ENCODE measurements at places on chromosomes 4 and X. TPM values are rescaled to one million over a fixed set of nuclear protein-coding genes. Genes with fewer than 3 reads are reported as not detected.
A peak's percentile ranks its signal among the peaks of the same experiment; 100 is the strongest.

GRCh38 chrX:132199941-132200340 lies 19.3 kb downstream of the RAP2C start:
- DNase-seq: no peak

Gene MAGEC1
- total RNA-seq: not detected

GRCh38 chrX:53494436-53494835 lies 60.3 kb upstream of the HSD17B10 start:
- DNase-seq: no peak

- DNase-seq: no peak
Observed at GRCh38 chr4:139988863-139989765, 164.9 kb downstream of the MAML3 start.

Gene PHKA1
- total RNA-seq: 1.4 TPM

Gene IDS
- total RNA-seq: 114 TPM

GRCh38 chr4:125316791-125317524 lies 2.2 kb downstream of the FAT4 start:
- DNase-seq: no peak

DNA sequence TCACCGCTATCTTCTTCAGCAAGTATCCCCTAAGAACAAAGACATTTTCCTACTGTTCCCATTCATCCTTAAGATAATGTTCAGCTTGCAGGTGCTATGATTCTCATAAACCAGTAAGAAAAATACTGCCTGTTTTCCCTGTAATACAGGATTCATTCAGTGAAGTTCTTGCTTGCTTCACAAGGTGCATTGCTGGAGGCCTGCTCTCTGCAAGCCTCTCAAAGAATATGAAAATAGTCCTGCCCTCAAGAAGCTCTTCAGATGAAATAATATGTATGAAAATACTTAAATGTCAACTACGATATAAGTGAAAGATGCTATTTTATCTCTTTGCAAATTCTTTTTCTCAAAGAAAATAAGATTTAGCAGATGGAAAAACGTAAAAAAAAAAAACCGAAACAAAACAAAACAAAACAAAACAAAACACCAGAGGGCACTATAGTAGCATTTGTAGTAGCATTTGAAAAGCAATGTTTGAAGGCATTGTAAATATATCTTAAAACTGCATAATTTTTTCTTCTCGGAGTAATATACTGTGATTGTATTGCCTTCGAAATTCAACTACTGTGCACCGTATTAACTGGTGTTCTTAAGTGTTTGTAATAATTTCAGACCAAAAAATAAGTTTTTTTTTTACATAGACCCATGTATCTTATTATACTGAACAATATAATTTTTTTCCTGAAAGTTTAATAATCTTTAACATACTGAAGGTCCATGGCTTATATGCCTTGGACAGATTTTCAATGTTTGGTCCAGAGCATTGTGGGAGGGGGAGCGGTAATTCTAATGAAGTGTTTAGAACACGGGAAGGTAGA lies 26.0 kb downstream of the ADH4 start:
- DNase-seq: no peak

DNA sequence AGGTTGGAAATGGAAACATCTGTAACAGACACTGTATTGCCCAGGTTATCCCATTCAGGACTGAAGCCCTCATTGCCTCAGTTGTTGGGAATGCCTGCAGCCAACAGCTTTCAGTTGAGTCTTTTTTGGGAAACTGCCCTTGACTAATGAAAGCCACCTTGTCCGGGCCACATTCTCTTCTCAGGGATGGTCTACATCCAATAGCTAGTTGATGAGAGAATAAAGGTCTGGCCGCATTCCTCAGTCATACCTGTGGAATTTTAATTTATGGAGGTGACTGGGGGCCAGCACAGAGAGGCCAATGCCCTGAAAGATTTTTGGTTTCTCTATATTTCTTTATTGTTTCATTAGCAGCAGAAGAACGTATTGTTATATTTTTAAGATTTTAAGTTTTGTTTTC lies 147.6 kb upstream of the MSX1 start:
- no peak for DNase-seq

DNA sequence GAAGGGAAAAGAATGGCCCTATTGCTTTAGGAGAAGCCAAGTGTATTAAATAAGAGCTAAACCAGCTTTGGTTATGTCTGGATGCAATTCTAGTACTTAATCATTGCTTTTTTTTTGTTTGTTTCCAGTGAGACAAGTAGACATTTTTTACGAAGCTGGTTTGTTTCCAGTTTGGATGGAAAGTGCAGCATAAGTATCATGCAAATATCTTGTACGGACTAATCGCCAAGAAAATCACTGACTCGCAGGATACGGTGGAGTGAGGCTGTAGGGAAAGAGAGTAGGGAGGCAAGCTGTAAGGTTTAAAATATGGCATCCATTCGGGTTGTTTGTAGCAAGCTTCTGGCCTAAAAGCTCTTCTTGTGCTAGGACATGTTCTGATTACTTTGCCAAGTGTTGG lies 64.8 kb downstream of the HPGD start:
- no peak for DNase-seq

DNA sequence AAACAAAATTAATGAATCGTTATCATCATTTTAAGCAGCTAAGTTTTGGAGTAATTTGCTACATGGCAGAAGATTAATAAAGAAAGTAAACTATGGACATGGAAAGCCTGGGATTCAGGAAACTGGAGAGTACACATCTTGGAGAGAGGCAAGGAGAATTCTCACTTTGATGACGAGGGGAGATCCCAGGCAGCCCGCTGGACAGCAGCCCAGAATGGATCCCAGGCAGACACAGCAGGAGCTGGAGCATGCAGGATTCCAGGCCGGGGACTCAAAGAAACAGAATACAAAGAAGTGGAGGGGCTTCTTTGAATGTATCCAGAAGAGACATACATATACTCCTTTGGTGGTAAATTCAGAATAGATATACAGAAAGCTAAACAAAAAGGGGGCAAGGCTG lies 118.0 kb upstream of the ATP6AP2 start:
- no peak for DNase-seq

- no peak for DNase-seq
Observed at GRCh38 chrX:25810202-25810601, 327.9 kb upstream of the MAGEB18 start.

- no peak for DNase-seq
Observed at GRCh38 chr4:73281396-73281795, 22.8 kb upstream of the ANKRD17 start.

DNA sequence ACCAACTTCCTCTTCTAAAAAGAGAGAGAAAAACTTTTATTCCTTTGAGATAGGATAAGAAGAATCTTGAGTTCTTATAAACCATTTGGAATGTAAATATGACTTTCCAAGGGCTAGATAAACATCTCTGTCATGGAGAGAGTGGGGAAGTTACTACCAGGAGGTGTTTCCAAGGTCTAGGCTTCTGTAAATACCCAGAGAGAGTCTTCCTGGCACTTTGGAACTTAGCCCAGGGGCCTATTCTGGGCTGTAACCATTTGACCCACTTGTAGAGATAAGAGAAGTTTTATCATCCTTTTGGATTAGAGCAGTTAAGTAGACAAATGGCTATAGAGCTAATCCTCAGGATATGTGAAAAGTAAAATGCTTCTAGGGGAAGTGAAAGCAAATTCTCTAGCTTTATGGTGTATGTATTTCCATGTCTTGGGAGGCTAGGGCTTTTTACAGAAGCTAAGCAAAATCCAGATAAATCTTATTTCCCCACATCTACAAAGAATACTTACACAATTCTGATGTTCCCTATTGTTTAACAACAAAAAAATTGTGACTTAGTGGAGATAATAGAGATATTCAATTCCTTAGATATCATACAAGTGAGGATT lies 51.1 kb downstream of the MCUB start:
- no peak for DNase-seq

GRCh38 chrX:39820938-39821708 lies 276.6 kb downstream of the BCOR start:
- DNase-seq: no peak

- DNase-seq: no peak
Observed at GRCh38 chr4:186015212-186015817, 53.6 kb upstream of the TLR3 start.

Gene ARHGAP36
- total RNA-seq: not detected

Gene IL1RAPL1
- total RNA-seq: not detected

Gene FGB
- total RNA-seq: not detected

DNA sequence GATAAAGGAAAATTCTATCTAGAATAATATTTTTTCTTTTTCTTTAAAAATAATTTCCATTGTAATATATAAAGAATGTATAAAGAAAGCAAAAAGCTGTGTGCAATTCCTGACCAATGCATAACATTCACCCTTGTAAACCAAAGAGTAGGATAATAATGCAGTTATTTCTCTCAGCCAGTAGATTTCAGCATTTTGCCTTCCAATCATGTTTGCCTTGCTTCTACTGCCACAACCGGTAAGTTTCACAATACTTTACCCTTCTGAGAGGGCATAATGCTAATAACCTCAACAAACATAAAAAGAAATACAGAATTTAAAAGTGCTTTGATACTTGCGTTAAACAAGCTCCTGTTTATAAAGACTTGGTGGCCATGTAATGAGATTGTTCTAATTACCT lies 59.9 kb downstream of the CHIC2 start:
- DNase-seq: no peak

Gene SLC49A3
- 0.40 TPM for total RNA-seq

Gene NR0B1
- total RNA-seq: not detected

GRCh38 chrX:30570505-30570904 lies 7.1 kb downstream of the TASL start:
- no peak for DNase-seq

Gene FOXR2
- total RNA-seq: not detected

- peak; percentile 84 for DNase-seq
Observed at GRCh38 chr4:6179362-6179761, 21.0 kb downstream of the JAKMIP1 start.

GRCh38 chr4:80542747-80543146 lies 207.2 kb downstream of the CFAP299 start:
- no peak for DNase-seq

GRCh38 chrX:72584163-72584562 lies 11.5 kb upstream of the HDAC8 start:
- no peak for DNase-seq

- DNase-seq: no peak
Observed at GRCh38 chr4:27000820-27001219, 140.2 kb downstream of the STIM2 start.

Gene FAM13A
- 9.5 TPM for total RNA-seq

DNA sequence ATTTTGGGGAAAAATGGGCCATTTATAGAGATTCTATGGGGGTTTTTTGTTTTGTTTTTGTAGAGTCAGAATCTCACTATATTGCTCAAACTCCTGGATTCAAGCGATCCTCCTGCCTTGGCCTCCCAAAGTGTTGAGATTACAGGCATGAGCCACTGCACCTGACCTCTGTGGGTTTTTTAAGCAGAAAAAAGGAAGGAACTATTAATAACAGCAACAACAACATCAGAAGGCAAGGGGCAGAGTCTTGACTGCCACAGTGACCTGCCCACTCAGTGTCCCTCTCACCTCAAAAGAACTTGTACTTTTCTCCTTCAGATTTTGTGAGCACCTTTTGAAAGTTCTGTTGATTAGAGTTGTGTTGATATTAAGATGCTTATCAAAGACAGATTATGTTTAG lies 48.1 kb downstream of the FNIP2 start:
- no peak for DNase-seq

Gene PLS3
- total RNA-seq: 0.63 TPM

DNA sequence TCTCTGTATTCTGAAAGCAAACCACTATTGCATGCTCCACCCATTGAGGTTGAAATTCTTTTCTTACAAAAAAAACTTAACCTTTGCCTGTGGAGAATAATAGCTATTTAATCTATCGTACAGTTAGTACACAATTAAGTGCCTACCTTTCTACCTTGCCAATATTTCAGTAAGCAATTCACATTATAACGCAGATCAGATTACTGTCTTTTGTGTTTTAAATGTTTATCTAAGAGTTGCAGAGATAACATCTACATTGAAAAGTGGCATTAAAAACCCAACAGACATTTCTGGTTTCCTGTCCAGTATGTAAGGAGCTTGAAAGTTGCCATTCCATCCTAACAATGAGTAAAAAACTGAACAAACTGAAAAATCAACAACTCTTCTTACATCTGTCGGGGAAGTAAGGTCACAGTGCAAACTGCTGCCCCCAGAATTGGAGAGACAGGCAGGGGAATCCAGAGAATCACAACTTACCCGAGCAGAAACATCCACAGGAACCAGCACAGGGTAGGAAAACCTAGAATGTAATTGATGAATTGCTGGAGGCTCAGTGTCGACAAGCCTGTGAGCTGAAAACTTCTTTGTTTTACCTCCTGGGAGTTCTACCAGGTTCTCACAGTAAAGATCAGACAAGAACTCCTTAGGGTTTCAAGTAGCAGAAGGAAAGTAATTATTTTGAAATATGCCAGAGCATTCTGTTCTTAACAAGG lies 27.3 kb upstream of the ACSL4 start:
- DNase-seq: no peak

Gene CT55
- total RNA-seq: not detected

Gene PNMA6A
- 0.25 TPM for total RNA-seq

DNA sequence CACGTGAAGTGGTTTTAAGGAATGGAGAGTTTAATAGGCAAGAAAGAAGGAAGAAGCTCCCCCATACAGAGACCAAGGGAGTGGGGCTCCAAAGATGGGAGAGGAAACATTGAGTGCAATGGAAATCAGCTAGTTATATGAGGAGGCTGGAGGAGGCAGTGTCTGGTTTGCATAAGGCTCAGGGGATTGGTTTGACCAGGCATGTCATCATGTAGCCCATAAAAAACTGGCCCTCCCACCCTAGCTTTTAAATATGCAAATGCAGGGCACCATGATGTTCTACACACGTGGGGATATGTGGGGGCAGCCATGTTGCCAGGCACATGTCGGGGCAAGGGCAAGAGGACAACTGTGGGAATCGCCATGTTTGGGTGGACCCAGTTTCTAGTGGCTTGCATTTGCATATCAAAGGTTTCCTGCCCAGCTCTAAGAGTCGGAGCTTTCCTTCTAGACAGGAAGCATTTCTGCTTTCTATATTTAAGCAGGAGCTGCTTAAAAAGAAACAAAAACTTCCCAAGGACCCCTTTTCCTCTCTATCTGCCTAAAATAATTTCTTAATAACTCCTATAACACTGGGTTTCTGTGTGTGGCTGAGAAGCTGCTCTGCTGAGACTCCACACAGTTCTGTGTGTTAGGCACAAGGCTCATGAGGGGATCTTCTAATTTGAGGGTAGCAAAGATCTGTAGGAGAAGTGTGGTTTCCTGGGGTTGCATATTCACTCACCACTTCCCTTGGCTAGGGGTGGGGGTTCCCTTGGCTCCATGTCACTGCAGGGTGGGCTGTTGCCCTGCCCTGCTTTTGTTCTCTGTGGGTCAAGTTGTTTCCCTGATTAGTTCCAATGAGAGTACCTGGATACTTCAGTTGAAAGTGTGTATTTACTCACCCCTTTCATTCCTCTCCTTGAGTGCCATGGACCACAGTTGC lies 113.5 kb downstream of the VSIG4 start:
- peak; percentile 70 for DNase-seq

GRCh38 chr4:156784970-156785369 lies 186.6 kb downstream of the PDGFC start:
- no peak for DNase-seq

DNA sequence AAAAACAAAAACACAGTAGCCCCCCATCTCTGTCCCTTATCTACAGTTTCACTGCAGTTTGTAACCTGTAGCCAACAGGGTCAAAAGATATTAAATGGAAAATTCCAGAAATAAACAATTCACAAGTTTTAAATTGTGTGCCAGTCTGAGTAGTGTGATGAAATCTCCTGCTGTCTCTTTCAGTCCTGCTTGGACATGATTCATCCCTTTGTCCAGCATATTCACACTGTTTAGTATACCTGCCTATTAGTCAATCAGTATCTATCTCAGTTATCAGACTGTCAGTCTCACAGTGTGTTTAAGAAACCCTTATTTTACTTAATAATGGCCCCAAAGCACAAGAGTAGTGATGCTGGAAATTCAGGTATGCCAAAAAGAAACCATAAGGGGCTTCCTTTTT lies 21.9 kb downstream of the CNOT6L start:
- DNase-seq: no peak

Data from activated CD4-positive, alpha-beta memory T cell treated with anti-CD3 and anti-CD28 coated beads, Interleukin-2, amount 10 ng/mL, durations not matched to agents 7 days and 5 days (primary cell).